ENCODE measurements at places on chromosomes 11 and 22. TPM values are rescaled to one million over a fixed set of nuclear protein-coding genes. Genes with fewer than 3 reads are reported as not detected.

GRCh38 chr11:111601636-111601978 lies 642 bp upstream of the SIK2 start:
- DNase-seq: no peak

SRSF8 gene
- 17.5 TPM for total RNA-seq

DNA sequence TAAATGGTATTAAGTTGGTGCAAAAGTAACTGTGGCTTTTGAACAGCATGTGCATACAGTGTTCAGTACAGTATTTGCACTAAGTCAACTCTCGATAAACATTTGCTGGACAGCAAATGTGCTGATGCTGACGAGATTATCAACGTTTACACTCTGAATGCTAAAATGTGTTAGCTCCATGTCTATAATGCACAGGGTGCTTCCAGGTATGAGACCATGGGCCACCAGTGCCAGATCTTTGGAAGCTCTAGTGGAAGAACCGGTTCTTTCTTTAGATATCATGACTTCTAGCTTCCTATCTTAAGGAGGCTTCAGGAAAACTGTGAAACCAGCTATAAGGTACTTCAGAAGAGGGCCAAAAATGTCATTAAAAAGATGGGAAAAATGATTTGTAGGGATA lies 17.2 kb downstream of the SNX19 start:
- no peak for DNase-seq

DNA sequence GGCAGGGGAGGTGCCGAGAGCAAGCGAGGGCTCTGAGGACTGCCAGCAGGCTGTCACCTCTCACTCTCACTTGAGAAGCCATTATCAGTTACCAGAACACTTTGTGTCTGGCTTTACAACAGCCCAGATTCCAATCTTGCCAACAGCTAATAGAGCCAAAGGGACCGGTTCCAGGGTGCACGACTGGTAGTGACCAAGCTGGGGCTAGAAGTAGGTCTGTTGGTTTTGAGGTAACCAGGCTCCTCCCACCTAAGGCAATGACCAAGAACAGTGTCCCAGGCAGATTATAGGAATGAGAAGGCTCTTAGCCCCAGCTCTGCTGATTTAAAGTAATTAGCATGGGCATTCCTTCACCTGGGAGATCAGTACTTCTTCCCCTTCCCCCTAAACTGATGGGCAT lies 7.2 kb upstream of the IL10RA start:
- no peak for DNase-seq

CDC45 gene
- total RNA-seq: 0.26 TPM

GRCh38 chr22:33577862-33578411 lies 342.3 kb downstream of the LARGE1 start:
- DNase-seq: no peak

DNA sequence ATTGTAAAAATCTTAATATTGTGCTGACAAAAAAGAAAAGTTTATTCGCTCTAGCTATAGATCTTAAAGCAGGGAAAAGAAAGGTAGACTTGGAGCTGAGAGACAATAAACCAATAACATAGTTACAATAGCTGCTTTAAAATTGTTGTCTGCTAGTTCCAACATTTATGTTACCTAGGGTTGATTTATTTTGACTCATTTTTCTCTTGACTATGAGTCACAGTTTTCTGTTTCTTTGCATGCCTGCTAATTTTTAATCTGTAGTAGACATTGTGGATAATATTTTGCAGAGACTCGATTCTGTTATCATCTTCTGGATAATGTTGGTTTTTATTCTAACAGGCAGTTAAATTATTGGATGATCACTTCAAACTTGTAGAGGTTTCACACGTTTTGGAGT lies 83.1 kb upstream of the TRPC6 start:
- DNase-seq: peak; percentile 42

DNA sequence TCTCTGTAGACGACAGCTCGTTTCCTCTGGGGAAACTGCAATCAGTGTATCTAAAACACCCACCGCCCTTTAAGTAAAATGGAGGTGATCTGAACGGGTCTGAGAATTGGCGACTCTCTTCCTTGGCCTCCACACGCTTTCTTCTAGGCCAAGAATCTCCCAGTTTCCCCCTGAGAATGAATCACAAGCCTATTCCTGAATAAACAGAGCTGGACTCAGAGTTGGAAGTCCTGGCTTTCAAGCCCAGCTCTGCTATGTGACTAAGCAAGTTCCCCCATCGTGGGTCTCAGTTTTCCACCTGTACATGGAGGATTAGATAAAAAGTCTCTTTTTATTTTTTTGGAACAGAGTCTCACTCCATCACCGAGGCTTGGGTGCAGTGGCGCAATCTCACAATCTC lies 200.4 kb downstream of the MN1 start:
- DNase-seq: no peak

GRCh38 chr11:13247606-13248296 lies 29.8 kb upstream of the BMAL1 start:
- DNase-seq: no peak

OR2AT4 gene
- total RNA-seq: not detected

DNA sequence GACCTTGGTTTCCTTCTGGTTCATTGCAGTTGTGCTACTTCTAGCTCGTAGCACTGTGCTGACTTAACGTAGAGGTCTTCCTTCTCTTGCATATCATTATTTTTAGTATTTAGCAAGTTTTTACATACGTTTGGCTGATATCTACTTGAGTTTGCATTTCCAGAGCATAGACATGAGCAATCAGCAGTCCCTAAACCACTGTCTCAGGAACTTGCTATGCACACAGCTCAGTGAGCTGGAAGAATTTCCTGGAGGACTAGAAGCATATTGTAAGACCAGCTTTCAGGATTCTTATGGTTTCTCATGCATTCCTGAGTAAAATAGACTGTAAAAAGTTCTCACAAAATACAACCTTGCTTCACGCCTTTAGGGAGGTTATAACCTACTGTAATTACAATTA lies 226.7 kb upstream of the PDGFD start:
- no peak for DNase-seq

- no peak for DNase-seq
Measured at GRCh38 chr11:10824888-10825287, 16.2 kb upstream of the EIF4G2 start.

SMC1B gene
- not detected for total RNA-seq

GRCh38 chr11:66767666-66768065 lies 38.6 kb upstream of the SPTBN2 start:
- DNase-seq: peak; percentile 5

GRCh38 chr11:74257959-74258553 lies 53.4 kb downstream of the P4HA3 start:
- peak; percentile 37 for DNase-seq

DNA sequence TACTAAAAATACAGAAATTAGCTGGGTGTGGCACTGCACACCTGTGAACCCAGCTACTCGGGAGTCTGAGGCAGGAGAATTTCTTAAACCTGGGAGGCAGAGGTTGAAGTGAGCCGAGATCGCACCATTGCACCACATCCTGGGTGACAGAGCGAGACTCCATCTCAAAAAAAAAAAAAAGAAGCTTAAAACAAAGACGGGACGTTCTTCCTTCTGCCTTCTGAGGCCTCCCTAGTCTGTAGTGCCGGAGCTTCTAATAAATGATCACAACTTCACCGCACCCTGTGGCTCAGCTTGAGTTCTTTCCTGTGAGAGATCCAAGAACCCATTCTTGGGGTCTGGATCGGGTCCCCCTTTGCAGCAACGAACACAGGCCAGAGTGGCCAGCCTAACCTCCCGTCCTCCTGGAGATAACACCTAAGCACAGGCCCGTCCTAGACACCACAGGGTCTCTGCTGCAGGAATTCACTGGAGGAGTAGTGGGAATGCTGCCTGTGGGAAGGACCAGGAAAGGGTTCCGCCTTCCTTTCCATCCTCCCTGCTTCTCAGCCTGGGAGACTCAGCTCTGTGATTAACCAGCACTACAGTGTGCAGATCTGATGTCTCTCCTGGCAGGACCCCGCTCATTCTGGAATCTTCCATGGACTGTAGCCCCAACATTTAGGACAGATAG lies 2.2 kb upstream of the APOBEC3H start:
- no peak for DNase-seq

DNA sequence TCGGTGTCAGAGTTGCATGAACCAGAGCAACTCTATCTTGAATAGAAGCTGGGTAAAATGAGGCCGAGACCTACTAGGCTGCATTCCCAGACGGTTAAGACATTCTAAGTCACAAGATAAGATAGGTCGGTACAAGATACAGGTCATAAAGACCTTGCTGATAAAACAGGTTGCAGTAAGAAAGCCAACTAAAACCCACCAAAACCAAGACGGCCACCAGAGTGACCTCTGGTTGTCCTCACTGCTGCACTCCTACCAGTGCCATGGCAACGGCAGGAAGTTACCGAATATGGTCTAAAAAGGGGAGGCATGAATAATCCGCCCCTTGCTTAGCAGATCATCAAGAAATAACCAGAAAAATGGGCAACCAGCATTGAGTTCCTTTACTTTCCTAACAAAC lies 2.4 kb upstream of the KAT5 start:
- DNase-seq: no peak

DNA sequence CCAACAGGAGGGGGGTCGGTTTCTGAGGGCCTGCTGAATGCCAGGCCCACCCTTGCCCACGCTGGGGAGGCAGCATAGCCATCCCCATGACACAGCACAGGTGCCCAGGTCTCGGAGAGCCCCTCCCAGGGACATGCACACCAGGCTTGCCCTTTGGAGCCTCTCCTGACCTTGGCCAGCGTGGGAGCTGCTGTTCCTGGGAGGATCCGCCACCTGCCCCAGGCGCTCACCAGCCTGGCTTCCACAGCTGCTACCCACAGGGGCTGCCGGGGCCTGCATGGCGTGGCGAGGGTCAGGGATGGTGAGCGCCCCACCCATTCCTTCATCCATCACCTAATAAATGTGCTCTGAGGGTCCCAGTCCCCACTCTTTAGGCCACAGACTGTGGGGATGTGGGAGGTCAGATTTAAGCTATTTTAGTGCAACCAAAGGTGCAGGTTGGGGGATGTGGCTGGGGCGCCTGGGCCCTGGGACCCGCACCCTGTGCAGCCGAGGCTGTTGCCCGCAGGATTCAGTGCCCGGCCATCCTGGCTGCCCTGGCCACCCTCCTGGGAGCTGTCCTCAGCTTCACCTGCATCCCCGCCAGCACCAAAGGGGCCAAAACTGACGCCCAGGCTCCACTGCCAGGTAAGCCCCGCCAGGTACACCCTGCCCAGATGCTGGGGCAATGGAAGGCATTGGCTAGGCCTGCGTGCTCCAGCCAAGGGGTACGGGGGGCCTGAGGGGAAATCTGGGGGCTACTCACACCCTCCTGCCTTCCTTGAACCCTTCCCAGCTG lies 12.9 kb downstream of the PHLDA2 start:
- no peak for DNase-seq

OR8B2 gene
- total RNA-seq: not detected

- no peak for DNase-seq
Measured at GRCh38 chr22:37996515-37997246, 12.3 kb upstream of the SOX10 start.

DNA sequence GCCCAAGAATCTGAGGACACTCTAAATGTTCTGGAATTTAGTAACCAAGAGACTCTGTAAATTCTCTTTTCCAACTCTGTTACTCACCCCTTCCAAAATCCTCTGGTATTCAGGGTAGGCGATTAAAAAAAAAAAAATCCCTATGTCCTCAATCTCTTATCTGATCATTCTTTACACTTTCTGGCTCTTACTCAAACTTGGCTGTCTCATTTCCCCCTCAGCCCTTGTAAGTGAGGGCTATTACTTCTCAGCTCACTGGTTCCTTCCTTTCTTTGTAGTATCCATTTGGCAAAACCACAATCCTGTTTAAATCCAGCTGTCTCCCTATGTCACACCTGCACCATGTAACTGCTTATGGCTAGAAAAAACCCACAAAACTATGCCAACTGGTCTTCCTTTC lies 12.7 kb upstream of the MSANTD2 start:
- no peak for DNase-seq

P2RX6 gene
- total RNA-seq: 0.13 TPM

CACNA1I gene
- not detected for total RNA-seq

DNA sequence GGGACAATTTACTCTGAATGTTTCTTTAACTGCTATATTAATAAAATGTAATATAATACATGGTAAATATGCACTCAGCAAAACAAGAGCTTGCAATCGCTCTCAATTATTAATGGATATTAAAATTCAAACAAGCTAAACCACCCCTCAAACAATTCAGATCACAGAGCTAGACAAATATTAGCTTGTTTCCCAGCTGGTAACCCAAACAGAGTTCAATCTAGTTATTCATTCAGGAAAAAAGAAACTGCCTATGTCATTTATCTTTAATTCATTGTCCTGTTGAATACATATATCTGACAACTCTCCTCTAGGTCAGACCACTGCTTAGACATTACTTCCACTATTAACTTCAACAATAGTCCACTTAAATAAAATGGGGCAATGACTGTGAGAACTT lies 78.7 kb downstream of the SERGEF start:
- DNase-seq: no peak

BLID gene
- not detected for total RNA-seq

- peak; percentile 71 for DNase-seq
Measured at GRCh38 chr11:121244884-121245283, 47.7 kb upstream of the SC5D start.

GDPD4 gene
- not detected for total RNA-seq

NRIP3 gene
- total RNA-seq: 2.2 TPM

TEX54 gene
- total RNA-seq: not detected

GRCh38 chr11:15118431-15118830 lies 3.7 kb downstream of the INSC start:
- DNase-seq: peak; percentile 56

Data from bronchial epithelial cell (primary cell).